Fibroblast of the aortic adventitia (primary cell): ENCODE measurements at places on chromosomes 12 and 14. TPM values are rescaled to one million over a fixed set of nuclear protein-coding genes. Genes with fewer than 3 reads are reported as not detected.

- DNase-seq, result no peak
Observed at GRCh38 chr12:89799316-89799715, 90.7 kb upstream of the ATP2B1 start.

The OASL gene
- total RNA-seq, result 0.33 TPM in 1 of 2 replicates, not detected in the other

- peak; percentile 26 for DNase-seq
Observed at GRCh38 chr12:80469681-80470080, 25.6 kb downstream of the PTPRQ start.

The SOX5 gene
- total RNA-seq, result 5.4 and 12.8 TPM in 2 replicates

DNA sequence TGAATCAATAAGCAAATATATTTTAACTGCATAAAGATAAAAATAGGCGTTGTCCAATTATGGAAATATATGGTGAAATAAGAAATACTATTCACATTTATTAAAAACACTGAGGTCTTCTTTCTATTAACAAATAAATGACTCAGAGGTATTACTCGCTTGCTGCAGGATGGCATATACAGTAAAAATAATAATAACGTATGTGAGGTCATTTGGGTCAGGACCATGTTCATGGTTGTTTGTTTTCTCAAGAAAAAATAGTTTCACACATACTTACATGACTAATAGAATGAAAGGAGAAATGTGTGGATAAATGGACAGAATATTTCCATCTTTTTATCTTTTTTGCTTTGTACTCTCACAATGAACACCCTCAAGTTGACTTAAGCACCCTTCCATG is 46.5 kb upstream of the RTL1 start:
- DNase-seq, result no peak

- DNase-seq, result peak; percentile 90
Observed at GRCh38 chr14:58865514-58866281, 227.9 kb downstream of the DACT1 start.

DNA sequence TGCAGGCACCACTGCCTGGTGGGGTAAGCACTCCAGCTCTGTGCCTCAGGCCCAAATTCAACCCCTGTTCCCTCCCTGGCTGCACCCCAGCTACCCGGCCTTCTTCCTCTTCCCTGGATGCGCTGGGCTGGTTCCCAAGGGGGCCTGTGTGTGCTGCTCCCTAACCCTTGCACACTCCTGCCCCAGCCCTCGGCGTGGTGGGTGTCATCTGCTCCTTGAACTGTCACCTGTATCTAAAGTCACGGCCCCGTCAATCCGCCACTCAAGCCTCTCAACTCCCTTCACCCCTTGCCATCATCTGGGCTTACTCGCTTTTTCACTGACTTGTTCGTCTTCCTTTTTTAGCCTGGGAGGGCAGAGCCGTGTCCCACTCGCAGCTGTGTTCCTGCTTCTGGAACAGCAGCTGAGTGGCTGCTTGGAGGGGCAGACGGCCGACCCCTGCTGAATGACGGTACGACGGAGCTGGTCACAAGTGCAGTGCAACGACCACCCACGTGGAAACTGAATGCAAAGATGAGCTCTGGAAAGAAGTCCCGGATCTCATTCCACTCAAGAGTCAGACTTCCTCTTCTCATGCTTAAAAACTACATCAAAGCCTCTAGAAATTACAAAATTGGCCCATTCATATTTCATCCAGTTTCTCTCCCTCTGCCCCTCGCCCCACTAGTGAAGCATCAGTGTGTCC is 138.9 kb downstream of the PIWIL1 start:
- no peak for DNase-seq

The SLC38A1 gene
- total RNA-seq, result 87.0 and 203 TPM in 2 replicates

DNA sequence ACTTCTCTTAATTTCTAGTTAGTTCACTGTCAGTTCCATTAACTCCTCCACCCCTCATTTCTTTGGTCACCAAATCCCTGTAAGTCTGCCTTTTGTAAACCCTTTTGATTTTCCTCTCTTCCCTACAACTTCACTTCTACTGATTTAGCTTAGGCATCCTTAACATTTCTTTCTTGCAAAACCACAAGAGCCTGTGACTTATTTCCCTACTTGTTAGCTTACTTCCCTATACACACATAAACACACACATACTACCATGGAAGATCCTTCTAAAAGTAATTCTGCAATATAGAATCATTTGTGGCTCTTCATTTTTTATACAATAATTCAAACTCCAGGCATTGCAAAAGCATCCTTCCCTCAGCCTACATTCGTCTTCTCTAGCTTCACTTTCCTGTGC is 494.3 kb upstream of the USP15 start:
- no peak for DNase-seq

GRCh38 chr14:38366374-38366773 is 110.5 kb upstream of the CLEC14A start:
- DNase-seq, result no peak

DNA sequence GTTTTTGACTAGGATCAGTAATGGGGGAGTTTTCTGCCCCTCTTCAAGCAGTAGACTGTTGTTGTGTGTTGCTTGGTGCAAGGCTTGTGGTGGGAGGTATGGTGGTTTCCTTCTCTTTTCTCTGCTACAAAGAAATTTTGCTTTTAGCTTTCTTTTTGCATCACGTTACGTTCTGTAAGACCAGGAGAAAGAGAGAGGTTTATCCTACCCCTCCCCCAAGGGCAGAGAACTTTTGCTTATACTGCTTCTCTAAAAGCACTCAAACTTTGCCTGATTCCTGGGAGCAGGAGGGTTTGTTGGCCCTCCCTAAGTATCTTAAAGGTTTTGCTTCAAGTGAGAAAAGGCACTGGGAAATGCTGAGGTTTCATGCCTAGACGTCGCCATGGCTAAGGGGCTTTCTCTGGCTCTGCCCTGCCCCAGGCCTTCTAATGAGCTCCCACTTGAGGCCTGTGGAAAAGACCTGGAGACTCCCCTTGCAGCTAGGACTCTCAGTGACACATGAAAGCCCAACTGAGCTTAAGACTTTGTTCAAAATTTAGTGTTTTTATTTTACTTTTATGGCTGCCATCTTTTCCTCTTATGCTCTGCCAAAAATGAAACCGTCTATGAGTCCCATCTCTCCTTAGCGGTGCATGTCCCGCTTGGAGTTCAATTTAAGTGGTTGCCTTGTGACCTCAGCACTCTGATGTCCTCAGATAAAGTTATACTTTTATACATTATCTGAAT is 49.2 kb downstream of the EIF2S3B start:
- DNase-seq, result no peak

The ALDH6A1 gene
- total RNA-seq, result 23.4 and 27.0 TPM in 2 replicates

GRCh38 chr14:94143239-94143638 is 13.8 kb upstream of the IFI27L2 start:
- DNase-seq, result no peak

DNA sequence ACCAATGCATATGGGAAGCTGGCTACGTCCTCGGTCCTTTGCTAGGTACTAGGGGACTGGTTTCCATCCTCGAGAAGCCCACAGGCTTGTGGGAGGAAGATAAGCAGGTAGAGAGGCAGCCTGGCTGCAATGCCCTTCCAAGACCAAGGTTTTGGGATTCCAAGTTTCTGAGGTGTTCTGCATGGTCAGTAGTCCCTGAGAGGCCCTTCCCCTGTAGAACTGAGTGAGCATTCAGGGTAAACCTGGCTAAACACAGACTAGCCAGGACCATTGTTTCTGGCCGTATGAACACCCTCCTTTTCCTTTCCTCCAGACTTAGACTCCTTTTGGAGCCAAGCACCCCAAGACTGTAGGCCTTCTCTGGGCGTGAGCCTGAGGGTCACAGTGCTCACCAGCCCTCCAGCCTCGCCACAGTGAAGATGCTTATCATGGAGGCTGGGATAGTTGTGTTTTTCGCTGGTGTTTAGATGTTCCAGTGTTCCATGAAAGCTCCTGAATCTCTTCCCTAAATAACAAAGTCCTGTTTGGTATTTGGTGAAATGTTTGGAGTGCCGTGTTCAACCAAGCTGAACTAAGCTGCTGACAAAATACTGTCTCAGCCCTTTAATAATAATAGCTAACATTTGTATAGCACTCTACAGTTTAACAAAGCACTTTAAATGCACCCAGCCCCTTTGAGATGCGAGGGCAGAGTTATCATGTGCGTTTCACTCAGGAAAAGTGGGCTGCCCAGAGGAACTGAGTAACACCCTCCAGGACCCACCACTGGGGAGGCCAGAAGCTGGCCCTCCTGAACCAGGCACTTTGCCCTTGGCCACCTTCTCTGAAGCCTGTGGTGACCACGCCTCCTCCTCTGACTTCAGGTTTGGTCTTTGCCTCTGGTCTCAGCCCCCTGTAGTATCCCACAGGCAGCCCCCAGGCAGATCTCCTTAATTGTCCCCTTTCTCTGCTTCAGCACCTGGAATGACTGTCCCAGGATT is 284.5 kb downstream of the CACNA1C start:
- DNase-seq, result no peak

DNA sequence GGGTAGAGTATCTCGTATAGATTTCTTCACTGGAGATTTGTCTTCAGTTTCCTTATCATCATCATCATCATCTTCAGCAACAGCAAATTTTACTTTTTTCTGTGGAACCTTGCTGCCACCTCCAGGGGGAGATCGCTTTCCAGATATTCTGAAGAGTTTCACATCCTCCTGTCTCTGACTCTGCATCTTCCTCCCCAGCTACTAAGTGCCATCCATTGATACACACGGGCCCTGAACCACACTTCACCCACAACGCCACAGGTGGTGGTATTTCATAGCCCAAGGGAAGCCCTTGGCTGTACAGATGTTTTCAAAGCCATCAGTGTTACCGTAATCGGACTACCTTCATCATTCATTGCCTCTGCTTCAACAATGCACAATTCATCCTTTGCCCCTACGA is 82.2 kb downstream of the PPP2R5C start:
- DNase-seq, result no peak

- DNase-seq, result no peak
Observed at GRCh38 chr14:36835128-36835527, 173.5 kb downstream of the PAX9 start.

The RNU4-1 gene
- under 0.01 TPM in 2 replicates for total RNA-seq

The PLXNC1 gene
- 4.3 and 6.1 TPM in 2 replicates for total RNA-seq

The ANO2 gene
- not detected in 2 replicates for total RNA-seq

The KLRC3 gene
- not detected in 2 replicates for total RNA-seq

DNA sequence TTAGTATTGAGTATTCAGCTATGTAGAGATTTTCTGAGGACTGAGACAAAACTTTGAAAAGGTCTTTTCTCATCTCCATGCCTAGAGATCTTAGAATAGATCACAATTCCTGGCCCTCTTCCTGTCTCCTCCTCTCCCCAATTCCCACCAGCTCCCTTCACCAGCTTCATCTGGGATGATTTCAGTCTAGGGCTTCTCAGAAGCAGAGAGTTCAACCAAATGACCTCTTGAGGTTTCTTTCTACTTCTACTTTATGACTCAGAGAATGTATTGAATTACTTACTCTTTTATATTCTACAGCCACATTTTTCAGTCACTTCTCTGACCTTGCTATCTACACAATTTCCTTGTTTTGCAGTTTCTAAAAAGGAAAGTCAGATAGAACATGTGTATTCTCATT is 19.4 kb upstream of the SNX6 start:
- DNase-seq, result peak; percentile 79

DNA sequence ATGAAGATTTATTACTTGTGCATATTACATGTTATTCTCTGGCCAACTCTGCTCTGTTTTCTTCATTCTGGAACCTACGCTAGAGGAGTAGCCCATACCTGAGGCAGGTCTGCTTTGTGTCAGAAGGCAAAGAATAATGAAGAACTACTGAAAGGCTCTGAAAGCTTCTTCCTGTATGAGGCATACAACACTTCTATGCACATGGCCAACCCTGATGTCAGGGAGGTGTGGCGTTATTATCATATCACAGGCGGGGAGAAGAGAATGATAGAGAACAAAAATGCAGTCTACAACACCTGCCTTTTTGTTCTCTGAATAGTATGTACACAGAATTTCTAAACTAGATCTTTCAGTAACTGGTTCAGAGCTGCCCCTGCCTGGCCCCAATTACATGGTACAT is 32.5 kb upstream of the CRY1 start:
- no peak for DNase-seq

GRCh38 chr12:103441437-103442181 is 54.2 kb downstream of the C12orf42 start:
- DNase-seq, result no peak

The RILPL2 gene
- total RNA-seq, result 3.6 and 7.4 TPM in 2 replicates
